Thymus (tissue), 14 donors: ENCODE measurements at places on chromosomes 6 and 20.
A peak's percentile ranks its signal among the peaks of the same experiment; 100 is the strongest.

DNA sequence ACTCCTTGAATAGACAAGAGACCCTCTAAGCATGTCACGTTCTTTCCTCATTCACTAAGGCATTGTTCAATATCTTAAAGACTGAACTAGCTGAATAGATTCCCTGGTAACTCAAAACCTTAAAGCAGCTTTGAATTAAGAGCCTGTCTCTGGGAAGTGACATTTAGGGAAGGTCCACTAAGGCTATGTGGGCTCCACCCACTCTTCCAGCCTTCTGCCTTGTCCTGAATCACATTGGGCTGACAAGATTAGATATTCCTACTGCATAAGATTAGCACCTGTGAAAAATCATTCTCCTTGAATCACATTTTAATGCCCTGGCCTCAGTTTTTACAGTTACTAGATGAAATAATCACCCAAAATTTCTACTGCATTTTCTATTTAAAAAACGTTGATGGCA is 36.3 kb downstream of the CLIC5 start:
- no peak for DNase-seq

DNA sequence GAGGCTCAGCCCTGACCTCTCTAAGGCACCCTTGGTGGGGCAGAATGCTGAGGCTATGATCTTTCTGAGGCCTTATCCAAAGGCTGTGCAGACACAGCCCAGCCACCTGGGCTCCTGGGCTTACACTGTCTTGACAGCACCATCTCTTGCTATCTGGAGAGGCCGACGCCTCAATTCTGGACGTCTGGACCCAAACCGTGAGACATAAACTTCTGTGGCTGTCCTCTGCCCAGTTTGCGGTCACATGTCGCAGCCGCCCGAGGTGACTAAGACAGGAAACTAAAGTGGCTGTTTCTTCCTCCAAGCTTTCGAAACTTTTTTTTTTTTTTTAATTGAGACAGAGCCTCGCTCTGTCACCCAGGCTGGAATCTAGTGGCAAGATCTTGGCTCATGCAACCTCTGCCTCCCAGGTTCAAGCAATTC is 49.3 kb downstream of the PRR18 start:
- peak; percentile 54 for DNase-seq

GRCh38 chr20:38278763-38279162 is 18.2 kb upstream of the KIAA1755 start:
- DNase-seq, result no peak

GRCh38 chr20:4068708-4069107 is 53.4 kb upstream of the RNF24 start:
- no peak for DNase-seq

- no peak for DNase-seq
Measured at GRCh38 chr6:169931261-169931660, 179.8 kb downstream of the ERMARD start.

GRCh38 chr20:18263723-18264122 is 24.6 kb upstream of the ZNF133 start:
- DNase-seq, result no peak

GRCh38 chr6:5050009-5050408 is 35.1 kb upstream of the PPP1R3G start:
- DNase-seq, result no peak

GRCh38 chr6:89951574-89952104 is 57.4 kb downstream of the GJA10 start:
- DNase-seq, result no peak

DNA sequence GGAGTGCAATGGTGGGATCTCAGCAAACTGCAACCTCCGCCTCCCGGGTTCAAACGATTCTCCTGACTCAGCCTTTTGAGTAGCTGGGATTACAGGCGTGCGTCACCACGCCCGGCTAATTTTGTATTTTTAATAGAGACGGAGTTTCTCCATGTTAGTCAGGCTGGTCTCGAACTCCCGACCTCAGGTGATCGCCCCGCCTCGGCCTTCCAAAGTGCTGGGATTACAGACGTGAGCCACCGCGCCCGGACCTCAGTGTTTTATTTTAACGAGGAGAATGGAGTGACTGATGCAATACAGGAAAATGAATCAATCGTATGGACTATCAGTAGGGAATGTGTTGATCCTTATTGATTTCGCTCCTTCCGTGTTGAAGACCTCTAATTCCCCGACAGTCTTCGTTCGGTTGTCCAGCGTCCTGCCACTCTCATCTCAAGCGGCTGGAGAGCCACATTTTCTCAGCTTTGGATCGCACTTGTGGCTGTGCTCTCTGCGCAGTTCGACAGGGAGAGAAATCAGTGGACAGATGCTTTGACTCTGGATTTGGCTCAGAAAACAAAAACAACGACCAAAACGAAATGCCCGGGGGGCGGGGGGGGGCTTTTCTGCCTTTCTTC is 166.2 kb downstream of the TRIM27 start:
- DNase-seq, result no peak

GRCh38 chr6:21748343-21749056 is 154.9 kb downstream of the SOX4 start:
- DNase-seq, result no peak

- DNase-seq, result no peak
Measured at GRCh38 chr6:20777801-20778200, 243.5 kb downstream of the CDKAL1 start.

- no peak for DNase-seq
Measured at GRCh38 chr20:44768256-44768655, 22.6 kb downstream of the KCNK15 start.

GRCh38 chr6:158460602-158461169 is 99.2 kb upstream of the TMEM181 start:
- no peak for DNase-seq

DNA sequence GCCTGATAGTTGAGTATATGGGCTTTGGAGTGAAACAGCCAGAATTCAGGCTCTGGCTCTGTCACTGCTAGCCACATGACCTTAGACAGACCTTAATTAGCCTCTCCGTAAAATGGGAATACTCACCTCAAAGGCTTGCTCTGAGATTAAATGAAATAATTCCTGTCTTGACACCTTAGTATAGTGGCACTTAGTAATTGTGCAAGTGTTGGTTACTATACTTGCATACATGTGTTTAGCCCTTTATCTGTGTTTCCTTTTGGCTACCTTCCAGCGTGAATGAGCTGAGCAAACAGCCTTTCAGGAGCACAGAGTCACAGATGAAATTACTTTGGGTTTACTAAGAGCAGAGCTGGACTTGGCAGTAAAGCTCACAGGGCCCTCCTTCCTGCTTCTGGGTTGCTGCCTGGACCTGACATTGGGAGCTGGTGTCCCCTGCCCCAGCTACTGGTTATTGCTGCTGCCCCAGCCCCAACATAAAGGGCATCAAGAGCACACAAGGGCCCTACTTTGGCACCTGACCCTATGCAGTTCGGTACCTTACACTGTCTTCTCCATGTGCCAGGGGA is 32.8 kb downstream of the CD164 start:
- DNase-seq, result no peak

GRCh38 chr6:95266537-95267258 is 310.6 kb upstream of the MANEA start:
- DNase-seq, result no peak

DNA sequence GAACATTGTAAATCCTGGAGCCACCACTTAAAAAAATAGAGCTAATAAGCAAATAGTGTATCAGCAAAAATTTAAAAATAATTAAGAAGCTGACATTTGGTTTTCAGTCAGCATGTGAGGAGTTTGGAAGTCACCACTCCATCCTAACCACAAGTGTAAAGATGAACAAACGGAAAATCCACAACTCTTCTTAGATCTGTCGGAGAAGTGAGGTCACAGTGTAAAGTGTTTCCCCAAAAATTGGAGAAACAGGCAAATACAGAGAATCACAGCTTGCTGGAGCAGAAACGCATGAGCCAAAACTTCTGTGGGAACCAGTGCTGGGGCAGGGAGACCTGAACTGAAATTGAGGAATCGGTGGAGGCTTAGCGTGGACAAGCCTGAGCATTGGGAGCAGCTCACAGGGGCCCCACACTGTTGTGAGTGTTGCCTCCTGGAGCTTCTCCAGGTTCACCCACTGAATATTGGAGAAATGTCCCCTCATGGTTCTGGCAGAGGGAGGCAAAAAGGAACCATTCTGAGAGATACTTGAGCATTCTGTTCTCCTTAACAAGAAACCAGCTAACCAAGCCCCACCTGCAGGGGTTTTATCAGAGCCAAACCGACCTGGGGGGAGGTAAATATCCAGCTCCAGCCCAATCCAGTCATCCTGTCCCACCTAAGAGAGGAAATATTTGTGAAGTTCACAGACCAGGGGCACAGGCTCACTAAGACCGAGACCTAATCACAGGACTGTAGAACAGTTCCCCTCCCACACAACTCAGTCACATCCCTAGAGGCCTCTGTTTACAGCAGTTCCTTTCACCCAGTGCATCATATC is 192.0 kb downstream of the ERMARD start:
- no peak for DNase-seq

DNA sequence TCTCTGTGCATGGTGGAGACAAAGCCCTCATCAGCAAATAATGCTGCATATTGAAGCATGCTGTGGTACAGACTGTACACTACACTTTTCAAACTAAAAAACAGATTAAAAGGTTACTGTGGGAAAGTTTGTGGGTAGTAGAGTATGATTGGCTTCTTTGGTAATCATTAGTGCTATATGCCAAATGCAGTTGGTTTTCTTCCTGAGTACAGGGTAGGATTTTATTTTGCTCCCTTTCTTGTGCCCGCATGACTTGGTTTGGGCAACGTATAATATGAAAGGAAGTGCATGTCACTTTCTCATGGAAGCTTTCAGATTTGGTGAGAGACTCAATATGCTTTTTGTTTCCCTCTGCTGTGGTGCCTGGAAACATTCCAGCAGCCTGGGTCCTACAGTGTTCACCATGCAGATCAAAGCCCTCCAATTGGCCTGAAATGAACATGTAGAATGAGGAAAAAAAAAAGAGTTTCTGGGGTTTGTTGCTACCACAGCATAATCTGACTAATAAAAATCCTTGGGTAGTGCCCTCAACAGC is 270.7 kb upstream of the ADGRB3 start:
- DNase-seq, result no peak

GRCh38 chr20:9392892-9393857 is 121.2 kb upstream of the LAMP5 start:
- DNase-seq, result peak; percentile 23

DNA sequence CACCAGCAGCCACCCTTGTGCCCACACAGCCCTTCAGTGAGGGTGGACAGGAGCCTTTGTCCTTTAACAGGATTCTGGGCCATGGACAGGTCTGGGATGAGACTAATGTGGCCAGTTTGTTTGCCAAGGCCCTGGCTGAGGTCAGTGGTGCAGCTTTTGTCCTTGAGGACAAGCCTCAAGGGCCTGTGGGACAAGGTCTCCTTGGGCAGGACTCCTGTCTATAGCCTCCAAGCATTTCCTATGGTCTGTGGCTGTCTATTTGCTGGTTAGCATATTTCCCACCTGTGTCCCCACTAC is 44.1 kb downstream of the SUN5 start:
- no peak for DNase-seq

GRCh38 chr20:10005885-10006284 is 28.9 kb upstream of the ANKEF1 start:
- DNase-seq, result no peak

DNA sequence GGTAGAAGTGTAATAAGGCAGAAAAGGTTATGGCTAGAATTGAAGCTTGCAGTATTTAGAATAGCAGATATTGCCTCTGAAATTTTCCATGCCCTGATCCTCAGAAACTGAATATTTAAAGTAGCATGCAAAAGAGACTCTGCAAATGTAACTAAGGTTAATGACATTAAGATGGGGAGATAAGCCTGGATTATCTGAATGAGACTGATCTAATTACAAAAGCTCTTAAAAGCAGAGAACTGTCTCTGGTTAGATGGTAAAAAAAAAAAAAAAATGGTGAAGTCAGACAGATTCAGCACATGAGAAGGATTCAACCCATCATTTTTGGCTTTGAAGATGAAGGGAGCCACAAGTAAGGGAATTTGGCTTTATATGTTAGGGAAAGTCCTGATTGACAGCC is 503.7 kb upstream of the IRAK1BP1 start:
- no peak for DNase-seq

- DNase-seq, result no peak
Measured at GRCh38 chr6:157539421-157539822, 158.4 kb downstream of the ZDHHC14 start.
